ENCODE measurements at places on chromosomes 6 and 20. TPM values are rescaled to one million over a fixed set of nuclear protein-coding genes. Genes with fewer than 3 reads are reported as not detected.

- no peaks in the 10 kb centered on the region for H3K4me1 ChIP-seq
- peaks cover 15% of the 10 kb centered on the region for H3K36me3 ChIP-seq
- no peaks in the 10 kb centered on the region for H3K27me3 ChIP-seq
- no peak for DNase-seq
- no peak overlapping the region for H3K27ac ChIP-seq
- no peak overlapping the region for H3K4me3 ChIP-seq
Observed at GRCh38 chr6:161003336-161003735, 11.8 kb downstream of the MAP3K4 start.

DNA sequence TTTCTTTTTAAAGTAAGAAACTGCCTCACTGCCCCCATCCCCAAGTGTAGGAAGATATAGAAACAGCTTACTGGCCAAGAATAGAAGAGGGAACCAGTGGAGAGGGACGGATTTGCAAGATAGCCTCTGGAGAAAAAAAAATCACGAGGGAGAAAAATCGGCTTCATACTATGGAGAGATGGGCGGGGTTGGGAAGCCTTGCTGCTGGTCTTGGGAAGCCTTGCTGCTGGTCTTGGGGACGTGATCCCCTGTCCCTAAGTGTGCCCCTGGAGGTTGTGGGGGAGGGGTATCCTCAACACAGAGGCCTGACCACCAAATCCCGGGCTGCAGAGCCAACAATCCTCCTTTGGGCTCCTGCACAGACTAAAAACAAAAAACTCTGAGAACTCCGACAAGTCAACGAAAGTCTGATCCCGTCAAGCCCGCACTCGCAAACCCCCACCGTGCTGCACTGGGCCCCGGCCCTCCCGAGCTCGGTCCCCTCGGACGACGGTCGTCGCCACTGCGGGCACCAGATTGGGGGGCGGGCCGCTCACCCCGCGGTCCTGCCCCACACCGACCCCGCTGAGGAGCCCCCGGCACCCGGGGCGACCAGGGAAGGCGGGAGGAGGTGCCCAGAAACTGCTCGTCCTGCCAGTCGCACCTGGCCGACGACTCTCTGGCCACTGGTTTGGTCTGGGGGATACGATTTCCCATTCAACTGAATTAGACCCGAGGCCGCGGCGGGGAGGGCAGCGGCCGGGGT, 750 bp downstream of the MAP7 start:
- H3K4me3 ChIP-seq = peak overlapping the region; percentile 94
- DNase-seq = peak; percentile 83
- no peak overlapping the region for H3K27ac ChIP-seq

DNA sequence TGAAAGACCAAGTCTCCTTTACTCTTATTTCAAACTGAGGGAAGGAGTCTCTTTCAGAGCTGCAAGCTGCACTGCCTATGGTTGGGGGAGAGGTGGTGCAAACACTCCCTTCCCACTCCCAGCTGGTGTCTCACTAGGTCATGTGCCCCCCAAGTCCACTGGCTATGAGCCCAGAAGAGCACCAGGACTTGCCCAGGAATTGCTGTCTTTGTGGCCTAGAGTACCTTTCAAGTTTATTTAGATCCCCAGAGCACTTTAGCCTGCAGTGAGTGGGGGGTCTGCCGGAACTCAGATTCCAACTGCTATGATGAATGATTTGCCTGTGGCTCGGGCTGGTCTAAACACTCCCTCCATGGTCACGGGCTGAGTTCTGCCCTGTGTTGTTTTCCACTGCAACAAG, 192.6 kb upstream of the CITED2 start:
- H3K36me3 ChIP-seq = no peaks in the 10 kb centered on the region
- H3K4me1 ChIP-seq = no peaks in the 10 kb centered on the region
- no peak for DNase-seq
- H3K4me3 ChIP-seq = no peak overlapping the region
- no peak overlapping the region for H3K27ac ChIP-seq
- no peaks in the 10 kb centered on the region for H3K27me3 ChIP-seq

DNA sequence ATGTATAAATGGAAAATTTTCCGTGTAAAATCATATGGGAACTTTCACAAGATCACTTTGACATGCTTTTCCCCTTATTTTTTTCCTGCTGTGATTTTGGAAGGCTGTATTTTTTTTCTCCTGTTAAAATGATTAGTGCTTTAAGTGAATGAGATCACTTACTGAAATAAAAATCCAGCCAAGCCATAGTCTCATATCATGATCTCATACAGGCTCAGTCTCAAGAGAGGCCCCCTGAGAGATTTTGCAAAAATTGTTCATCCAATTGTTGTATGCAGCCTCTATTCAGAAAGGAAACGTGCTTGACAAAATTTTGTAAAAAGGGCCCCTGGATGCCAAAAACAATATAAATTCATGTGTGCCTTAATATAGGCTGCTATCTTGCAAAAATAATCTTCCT, 528.2 kb downstream of the HDGFL1 start:
- no peak for DNase-seq
- no peaks in the 10 kb centered on the region for H3K36me3 ChIP-seq
- no peak overlapping the region for H3K4me3 ChIP-seq
- H3K27me3 ChIP-seq = no peaks in the 10 kb centered on the region

SKIC2 gene
- total RNA-seq = 103 TPM

RAB44 gene
- total RNA-seq = not detected

All from endodermal cell (in vitro differentiated cells).